Inflammatory macrophage treated with lipopolysaccharide for 1 hour (primary cell): ENCODE measurements at places on chromosomes 12 and 14.

- DNase-seq, result no peak
Measured at GRCh38 chr12:127145241-127145928, 1121.6 kb upstream of the TMEM132C start.

- DNase-seq, result no peak
Measured at GRCh38 chr12:97595936-97596335, 133.3 kb downstream of the RMST start.

- no peak for DNase-seq
Measured at GRCh38 chr12:99383258-99383657, 264.3 kb upstream of the GARIN6 start.

DNA sequence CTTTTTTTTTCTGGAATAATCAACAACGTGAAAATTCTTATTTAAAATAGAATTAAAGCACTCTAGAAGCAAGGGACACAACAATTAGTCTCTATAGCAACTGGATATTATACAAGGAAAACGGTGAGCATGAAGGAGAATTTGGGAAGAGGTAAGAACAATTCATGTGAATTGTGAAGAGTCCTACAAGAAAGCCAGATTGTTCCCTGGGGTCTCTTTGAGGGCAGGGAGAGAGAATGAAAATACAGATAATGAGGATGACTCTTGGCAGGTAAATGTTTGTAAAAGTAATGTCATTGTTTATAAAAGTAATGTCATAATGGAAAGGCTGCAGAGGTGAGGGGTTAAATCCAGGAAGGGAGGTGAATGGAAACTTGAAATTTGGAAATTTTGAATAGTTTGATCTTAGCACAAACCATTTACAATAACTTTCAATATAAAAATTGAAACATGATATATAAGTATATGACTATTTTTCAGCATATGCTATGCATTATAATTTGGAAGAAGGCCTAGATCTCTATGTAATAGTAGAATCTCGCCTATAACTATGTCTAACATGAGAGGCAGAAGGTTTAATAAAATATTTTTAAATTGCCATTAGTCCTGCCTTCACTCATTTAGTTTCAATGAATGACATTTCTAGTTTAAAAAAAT, 378.8 kb upstream of the DCN start:
- no peak for DNase-seq

DNA sequence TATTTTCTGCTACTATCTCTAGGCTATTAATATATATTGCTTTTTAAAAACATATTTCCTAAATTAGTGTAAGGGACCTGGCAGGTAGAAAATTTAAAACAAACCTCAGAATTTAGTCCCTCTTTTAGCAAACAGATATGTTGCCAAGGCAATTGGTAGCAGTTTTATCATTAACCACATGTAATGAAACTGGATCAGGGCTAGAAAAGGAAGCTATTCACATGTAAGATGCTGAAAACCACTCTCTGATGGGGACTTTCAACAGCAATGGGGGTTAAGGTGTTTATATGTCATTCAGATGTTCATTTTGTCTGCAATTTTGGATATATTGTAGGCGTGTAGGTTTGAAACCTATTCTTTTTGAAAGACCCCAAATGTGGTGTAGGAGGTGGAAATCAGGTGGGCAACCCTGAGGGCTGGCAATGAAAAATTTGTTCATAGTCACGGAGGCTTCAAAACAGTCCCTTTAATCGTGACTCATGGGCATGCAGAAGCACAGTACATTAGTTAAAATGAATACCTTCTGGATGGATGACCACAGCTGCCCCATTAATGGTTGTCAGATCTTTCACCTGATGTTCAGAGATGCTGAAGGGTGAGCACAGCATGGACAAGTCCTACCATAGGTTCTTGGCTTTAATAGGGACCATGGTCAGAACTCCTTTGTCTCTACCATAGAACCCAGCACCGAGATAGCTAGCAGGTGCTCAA, 5.9 kb upstream of the PKP2 start:
- no peak for DNase-seq

- DNase-seq, result no peak
Measured at GRCh38 chr14:36856095-36856878, 194.6 kb downstream of the PAX9 start.

GRCh38 chr12:11559626-11560340, 89.7 kb upstream of the ETV6 start:
- DNase-seq, result peak; percentile 70

GRCh38 chr12:64660237-64661018, 50.1 kb downstream of the RASSF3 start:
- no peak for DNase-seq

- DNase-seq, result peak; percentile 93
Measured at GRCh38 chr14:81416194-81416952, 16.2 kb upstream of the STON2 start.
